CD4-positive, alpha-beta T cell treated with Interleukin-10 for 1 hour (primary cell): ENCODE measurements at places on chromosomes 3 and 15.

DNA sequence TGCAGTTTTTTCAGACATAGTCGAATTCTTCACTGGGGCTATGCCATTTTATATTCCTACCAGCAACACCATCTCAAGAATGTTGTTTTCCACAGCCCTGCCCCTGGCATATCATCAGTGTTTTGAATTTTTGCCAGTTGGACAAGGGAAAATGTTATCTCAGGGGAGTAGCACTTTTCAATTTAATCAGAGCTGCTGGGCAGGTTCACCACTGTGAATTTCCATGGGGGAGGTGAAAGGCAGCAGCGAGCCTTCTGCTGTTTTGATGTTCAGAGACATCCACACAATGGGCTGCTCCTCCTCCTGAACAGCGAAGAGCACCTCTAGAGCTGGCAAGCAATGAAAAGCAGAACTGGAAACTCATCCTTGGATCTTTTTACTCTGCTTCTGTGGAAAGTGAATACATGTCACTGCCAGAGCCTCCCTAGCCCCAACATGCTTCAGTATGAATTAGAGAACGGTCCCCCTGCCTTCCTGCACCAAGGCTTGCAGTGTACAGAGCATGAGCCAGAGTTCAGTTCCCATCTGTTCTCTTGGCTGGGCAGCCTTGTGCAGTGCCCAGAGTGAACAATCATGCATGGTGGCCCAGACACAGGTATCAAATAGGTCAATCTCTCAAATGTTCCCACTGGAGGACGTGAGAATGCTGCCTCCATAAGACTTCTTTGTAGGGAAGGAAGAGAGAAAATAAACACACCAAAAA, 56.1 kb upstream of the RAD18 start:
- DNase-seq = no peak

DNA sequence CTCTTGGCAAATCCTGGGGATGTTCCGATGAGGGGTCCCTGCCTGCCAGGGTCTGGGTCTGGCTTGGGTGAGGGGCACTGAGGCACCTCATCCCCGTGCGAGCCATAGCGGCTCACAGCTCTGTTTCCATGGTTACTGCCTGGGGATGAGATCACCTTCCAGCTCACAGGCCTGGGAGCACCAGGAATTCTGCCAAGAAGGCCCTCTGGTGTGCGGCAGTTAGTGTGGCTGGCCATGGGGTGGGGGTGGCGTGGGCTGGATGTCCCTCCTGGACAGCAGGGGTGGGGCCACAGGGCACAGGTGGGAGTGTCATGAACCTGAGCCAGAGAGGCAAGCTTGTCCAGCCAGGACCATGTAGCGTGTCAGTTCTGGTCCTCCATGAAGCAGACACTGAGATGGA, 22.1 kb upstream of the PRR23E start:
- DNase-seq = no peak

DNA sequence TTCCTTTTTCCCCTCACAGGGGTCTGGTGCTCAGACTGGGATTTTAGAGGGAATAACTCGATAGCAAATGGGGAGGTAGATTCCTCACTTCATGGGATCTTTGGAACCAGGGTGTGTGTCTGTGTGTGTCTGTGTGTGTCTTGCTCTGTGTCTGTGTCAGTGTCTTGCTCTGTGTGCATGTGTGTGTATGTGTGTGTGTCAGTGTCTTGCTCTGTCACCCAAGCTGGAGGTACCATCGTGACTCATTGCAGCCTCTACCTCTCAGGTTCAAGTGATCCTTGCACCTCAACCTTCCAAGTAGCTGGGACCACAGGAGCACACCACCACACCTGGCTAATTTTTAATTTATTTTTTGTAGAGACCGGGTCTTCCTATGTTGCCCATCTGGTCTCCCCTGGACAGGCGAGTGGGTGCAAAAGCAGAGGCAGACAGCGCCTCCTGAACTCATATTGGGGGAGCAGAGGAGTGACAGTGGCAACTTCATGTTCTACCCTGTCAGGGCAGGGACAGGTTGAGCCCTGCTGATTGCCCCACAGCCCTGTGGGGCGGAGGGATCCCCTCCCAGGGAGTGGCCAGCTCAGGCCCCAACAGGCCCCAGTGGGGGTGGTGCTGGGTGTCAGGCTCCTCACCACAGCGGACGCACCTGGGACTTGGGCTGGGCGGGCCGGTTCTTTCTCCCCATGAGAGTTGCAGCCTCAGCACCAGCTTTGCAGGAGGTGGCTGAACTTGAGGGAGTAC, 10.4 kb upstream of the SEMA4B start:
- DNase-seq = no peak

DNA sequence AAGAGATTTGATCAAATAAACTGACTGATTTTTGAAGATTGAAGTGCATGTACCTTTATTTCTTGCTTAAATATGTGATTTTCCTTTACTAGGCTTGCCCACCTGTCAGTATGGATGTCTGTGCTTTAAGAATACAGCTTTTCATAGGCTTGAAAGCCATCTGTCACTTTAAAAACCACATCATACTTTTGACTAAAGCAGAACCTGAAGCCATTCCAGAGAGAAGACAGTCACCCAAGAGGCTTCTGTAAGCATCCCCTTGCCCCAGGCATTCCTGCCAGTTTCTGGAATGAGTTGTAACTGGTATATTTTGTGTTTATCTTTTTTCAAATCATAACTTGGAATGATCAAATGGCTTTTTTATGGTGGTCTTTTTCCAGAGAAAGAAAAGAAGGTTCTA, 24.0 kb downstream of the HPS3 start:
- no peak for DNase-seq

DNA sequence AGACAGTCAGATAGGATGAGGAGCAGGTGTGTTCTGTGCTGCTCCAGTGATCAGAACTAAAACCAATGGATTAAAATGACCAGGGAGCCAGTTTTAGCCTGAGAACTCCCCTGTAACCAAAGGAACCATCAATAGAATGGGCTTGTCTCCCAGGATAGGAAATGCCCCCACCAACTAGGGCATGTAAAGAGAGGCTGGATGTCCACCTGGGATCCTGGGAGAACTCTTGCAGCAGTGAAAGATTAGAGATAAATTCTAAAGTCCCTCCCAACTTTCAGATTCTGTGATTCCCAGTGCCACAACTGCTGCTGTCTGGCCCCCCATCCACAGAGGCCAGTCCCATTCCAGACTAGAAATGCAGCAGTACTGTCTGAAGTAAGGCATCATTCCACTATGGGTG, 33.8 kb downstream of the HDC start:
- no peak for DNase-seq

- no peak for DNase-seq
Observed at GRCh38 chr3:178147001-178147400, 389.2 kb upstream of the KCNMB2 start.

DNA sequence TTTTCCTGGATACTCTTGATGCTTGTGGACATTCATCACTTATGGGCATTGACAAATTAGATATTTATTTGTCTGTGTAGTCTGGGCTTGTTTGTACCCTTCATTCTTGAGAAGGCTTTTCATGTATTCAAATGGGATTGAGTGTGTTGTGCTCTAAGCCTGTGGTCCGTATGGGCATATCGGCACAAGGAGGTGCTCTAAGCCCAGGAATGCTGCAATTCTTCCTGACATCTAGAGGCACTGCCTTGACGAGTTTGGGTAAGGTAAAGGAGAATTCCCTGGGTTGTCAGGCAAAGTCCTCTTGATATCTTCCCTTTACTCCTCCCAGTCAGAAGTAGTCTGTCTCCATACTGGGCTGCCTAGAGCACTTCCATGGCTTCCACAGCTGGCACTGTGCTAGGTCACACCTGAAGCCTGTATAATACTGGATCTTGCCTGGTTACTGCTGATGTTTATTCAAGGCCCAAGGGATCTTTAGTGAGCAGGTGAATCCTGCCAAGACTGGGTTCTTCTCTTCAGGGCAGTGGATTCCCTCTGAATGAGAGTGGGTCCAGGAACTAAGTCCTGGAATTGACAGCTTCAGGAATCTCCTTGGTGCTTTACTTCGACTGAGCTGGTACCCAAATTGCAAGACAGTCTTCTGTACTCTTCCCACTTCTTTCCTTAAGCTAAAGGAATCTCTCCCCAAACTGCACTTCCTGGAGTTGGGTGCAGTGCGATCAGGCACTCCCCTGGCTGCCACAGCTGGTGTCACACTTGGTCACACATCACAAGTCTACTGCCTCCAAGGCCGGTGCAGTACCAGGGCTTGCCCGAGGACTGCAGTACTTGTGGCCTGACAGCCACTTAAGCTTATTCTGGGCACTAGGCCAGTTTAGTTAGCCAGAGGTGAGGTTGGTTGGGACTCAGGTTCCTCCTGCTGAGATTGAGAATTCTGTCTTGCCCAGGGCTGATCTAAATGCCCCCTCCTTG, 46.0 kb downstream of the GALK2 start:
- no peak for DNase-seq

- no peak for DNase-seq
Observed at GRCh38 chr3:100213891-100214573, 46.8 kb upstream of the TBC1D23 start.

DNA sequence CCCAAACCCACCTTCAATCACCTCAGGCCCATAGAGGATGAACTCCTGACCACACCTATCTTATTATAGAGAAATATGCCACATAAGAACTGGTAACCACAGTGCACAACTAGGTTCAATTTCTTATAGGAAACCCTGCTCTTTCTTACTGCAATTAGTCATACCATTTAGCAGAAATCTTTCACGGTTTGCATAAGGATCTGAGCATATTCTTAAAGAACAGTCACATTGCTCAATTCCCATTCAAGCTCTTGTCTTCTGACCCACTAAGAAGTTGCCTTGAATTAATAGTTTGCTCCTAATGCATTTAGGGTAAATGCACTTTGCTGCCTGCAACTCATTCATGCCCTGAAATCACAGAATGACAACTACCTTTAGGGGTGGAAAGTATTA, 9.2 kb downstream of the ERC2 start:
- DNase-seq = no peak

- no peak for DNase-seq
Observed at GRCh38 chr15:82970078-82970686, 15.8 kb upstream of the RAMAC start.
